ENCODE measurements at places on chromosomes 12 and 14.
A peak's percentile ranks its signal among the peaks of the same experiment; 100 is the strongest.

DNA sequence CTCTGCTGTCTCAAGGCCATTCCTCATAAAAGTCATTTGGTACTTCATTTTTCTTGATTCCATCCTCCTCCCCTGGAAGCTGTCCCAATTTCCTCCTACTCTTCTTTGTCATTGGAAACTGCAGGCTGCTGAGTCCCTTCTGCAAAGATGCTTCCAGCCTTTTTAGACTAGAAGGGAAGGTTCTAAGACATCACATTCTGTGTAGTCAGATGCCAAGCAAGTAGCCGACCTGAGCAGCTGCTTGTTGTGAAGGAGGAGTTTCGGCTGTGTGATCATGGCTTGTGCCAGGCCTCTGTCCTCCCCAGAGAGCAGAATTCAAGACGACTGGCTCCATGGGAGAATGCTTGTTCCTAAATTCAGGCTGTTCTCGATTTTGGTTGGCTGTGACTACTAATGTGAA, 8.7 kb downstream of the RFC5 start:
- no peak for DNase-seq

DNA sequence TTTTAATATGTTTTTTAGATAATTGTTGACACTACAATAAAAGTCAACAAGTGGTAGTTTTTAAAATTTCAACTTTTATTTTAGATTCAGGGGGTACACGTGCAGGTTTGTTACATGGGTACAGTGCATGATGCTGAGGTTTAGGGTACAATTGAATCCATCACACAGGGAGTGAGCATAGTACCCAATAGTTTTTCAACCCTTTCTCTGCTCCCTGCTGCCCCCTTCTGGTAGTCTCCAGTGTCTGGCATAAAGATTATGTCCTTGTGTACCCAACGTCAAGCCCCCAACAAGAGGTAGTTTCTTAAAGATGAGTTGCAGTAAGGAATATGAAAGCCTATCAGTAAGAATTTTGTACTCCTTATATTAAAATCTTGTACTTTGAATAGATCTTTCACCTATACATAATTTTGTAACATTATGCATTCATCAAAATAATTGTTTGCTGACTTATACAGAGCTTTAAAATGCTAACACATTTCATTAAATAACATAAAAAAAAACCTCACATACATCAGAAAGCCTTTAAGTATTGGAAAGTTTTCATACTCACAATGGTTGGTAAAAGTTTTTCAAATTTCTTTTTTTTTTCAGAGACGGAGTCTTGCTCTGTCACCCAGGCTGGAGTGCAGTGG, 5.4 kb upstream of the RALGAPA1 start:
- peak; percentile 85 for DNase-seq

GRCh38 chr12:38983117-38983571, 77.8 kb upstream of the CPNE8 start:
- no peak for DNase-seq

GRCh38 chr12:119180380-119181040, 1.8 kb downstream of the HSPB8 start:
- no peak for DNase-seq

DNA sequence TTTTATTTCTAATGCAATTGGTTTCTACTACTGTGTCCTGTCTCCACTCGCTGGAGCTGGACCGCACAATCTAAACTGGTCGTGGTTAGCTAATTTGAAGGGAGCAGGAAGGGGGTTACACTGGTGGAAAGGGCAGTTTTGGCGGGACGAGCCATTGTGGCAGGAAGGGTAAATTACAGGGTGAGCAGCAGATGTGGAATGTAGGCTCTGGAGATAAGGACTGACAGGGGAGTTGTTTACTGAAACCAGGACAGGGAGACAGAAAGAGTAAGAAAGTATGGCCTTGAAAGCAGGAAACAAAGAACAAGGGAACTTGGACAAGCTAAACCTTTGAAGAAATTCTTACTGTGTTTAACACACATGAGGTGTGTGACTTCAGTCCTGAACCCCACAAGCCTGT, 147.8 kb downstream of the ATXN7L3B start:
- no peak for DNase-seq

GRCh38 chr14:64298773-64299172, 4.6 kb upstream of the ESR2 start:
- DNase-seq = peak; percentile 23

GRCh38 chr12:44078273-44078672, 242.4 kb downstream of the TMEM117 start:
- DNase-seq = no peak

GRCh38 chr12:31035226-31035625, 38.4 kb upstream of the DDX11 start:
- no peak for DNase-seq

- no peak for DNase-seq
Observed at GRCh38 chr12:127389923-127390322, 877.0 kb upstream of the TMEM132C start.

DNA sequence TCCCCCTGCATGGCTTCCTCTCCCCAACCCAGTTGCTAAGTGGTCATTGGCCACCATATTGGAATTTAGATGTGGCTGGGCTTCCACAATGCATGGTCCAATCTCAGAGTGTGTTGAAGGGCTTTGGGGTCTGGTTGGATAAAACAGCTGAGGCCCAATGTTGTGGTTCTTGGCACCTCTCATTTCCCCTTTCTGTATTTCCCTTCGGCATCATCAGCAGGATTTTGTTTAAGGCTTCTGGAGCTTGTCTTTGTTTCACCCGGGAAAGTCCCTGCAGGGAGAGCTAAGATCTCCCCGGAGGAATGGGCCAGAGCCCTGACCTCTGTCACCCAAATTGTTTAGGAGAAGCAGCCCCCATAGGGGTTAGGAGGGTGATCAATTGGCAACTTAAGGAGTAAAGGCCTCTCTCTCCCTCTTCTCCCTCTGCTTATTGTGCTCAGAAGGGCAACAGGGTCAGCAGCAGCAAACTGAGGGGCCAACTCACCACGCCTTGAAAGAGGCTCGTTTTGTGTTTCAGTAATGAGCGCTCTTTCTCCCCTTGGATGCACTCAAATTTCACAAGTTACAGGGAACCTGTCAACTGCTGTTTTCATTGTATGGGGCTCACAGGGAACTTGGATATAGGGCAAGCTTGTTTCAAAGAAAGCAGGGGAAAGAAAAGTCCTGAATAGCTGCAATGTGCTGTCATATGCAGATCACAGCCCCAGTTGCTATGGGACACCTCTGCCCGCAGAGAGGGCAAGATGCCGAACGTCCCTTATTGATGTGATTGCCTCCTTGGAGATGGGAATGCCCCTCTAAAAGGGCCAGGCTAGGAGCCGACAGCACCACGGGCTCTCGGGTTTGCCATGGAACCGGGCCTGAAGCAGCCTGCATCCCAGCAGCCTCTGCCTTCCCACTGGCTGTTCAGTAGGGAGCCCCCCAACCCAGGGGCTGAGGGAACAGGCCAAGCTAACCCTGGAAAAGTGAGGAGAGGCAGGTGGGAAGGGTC, 223.7 kb downstream of the ZFP36L1 start:
- DNase-seq = no peak

- DNase-seq = no peak
Observed at GRCh38 chr12:64633940-64634337, 23.6 kb downstream of the RASSF3 start.

- no peak for DNase-seq
Observed at GRCh38 chr14:69538766-69539165, 35.9 kb downstream of the CCDC177 start.

- DNase-seq = no peak
Observed at GRCh38 chr12:133190176-133190575, 8.9 kb downstream of the ZNF268 start.

GRCh38 chr12:108804271-108804953, 53.0 kb downstream of the SSH1 start:
- DNase-seq = no peak

GRCh38 chr14:104792101-104792884, 3.3 kb downstream of the AKT1 start:
- no peak for DNase-seq

- DNase-seq = no peak
Observed at GRCh38 chr12:70929029-70929428, 8.5 kb upstream of the PTPRR start.
